ENCODE measurements at places on chromosomes 12 and 14. TPM values are rescaled to one million over a fixed set of nuclear protein-coding genes. Genes with fewer than 3 reads are reported as not detected.

The CLEC2D gene
- total RNA-seq, result 391 TPM

DNA sequence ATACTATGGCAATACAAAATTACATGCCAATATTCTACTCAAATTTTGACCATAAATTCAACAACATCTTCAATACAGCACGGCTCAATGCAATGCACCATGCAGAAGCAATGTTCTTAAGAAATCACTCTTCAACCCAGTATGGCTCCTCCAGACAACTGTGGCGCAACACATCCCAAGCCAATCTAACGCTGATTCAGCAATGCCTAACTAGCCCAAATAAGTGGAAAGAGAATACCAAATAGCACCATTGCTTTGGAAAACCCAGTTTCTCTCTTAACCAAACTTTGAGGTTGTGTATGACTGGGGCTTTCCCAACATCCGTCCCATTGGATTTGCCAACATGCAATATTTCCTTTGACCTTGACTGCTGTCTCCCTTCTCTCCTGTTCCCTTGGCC is 211.1 kb upstream of the TBX3 start:
- DNase-seq, result no peak

The REM2 gene
- 0.33 TPM for total RNA-seq

The TOGARAM1 gene
- 7.9 TPM for total RNA-seq

DNA sequence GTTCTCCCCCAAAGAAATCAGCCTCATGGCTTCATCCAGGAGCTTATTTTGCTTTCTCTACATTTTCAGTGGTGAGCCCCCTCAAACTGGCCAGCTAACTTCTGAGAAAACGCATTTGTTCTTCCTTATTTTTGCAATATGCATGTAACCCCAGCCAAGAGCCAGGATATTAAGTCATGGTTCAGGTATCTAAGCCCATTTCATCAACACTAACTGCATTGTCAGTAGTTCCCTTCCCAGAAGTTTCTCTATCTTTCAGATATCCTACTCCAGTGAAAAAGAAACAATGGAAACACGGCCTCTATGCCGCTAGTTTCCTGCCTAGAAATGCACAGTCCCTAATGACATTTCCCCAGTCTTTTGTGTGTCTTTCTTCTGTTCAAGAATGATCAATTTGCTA is 102.8 kb upstream of the RASSF8 start:
- DNase-seq, result no peak

DNA sequence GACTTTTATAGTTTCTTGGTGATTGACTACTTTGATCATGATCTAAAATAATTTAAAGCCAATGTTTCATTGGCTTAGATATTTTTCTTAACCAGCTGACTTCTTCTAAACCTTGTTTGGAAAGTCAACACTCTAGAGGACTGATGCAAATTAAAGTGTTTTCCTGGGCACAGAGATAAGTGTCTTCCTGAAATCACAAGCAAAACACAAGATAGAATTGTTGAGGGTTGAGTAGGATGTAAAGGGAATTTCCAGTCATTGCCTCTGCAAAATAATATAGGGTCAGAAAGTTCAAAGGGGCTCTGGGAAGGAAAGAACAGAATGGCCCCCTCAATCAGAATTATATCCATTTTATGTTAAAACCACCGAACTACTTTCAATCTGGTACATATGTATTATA is 156.3 kb upstream of the LRIG3 start:
- DNase-seq, result no peak

DNA sequence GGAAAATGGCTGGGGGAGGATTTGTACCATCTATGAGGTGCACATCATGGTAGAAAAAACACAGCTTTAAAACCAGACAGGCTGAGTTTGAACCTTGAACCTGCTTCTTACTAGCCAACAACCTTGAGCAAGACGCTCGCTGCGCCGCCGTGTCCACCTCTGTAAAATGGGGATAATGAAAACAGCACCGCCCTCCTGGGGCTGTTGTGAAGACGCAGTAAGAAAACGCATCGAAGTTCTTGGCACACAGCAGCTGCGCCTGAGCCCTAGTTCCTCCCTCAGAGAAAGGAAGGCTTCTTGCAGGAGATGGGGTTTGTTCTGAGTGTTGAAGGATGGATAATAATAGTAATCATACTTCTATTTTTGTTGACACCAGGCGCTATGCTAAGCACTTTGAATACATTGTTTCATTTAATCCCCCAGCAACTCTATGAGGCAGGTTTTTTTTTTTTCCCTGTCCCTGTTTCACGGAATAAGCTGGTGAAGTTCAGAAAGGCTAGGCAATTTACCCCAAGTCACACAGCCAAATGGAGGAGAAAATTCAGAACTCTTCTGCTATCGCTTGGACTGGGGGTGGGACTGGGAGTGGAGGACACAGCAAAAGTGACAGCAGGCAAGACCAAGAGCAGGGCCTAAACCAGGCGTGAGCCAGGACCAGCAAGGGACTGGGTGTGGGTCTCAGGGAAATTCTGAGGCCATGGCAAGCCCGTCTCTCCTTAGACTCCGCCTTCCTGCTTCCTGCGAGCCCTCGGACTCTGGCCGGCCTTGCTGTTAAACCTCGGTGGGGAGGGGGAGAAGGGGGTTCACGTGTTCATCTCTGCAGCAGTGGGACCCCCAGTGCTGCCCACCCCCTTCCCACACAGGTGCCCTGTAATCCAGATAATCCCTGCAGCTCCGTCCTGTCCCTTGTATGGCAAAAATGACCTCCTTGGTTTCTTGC is 97.5 kb downstream of the LRRC74A start:
- no peak for DNase-seq

DNA sequence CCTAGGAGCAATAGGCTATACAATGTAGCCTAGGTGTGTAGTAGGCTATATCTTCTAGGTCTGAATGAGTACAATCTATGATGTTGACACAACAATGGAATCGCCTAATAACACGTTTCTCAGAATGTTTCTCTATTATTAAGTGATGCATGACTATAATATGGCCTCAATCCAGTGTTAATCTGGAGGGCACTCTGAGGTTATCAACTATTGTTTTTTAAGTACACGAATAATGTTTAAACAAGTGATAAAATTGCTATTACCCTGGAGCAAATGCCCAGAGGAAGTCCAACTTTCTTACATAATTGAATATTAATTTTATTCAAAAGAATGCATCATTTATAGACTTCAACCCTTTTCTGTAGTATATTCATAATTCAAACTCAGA is 16.4 kb upstream of the CNIH1 start:
- no peak for DNase-seq

DNA sequence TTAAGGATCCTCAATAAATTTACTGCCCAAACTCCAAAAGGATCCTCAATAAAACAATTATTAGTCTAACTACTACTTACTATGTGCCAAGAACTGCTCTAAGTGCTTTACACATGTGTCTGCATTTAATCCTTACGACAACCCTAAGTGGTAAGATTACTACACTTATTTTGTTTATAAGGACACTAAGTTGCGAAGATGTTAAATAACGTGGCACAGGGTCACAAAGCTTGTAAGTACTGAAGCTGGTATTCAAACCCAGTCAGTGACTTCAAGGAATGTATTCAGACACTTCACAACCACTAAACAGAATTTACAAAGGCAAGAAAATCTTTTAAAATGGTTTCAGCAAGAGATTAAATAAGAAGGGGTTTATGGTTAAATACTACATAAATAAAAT is 13.0 kb downstream of the FERMT2 start:
- DNase-seq, result no peak

The ISM2 gene
- 0.07 TPM for total RNA-seq

The NDRG2 gene
- total RNA-seq, result 2.3 TPM

DNA sequence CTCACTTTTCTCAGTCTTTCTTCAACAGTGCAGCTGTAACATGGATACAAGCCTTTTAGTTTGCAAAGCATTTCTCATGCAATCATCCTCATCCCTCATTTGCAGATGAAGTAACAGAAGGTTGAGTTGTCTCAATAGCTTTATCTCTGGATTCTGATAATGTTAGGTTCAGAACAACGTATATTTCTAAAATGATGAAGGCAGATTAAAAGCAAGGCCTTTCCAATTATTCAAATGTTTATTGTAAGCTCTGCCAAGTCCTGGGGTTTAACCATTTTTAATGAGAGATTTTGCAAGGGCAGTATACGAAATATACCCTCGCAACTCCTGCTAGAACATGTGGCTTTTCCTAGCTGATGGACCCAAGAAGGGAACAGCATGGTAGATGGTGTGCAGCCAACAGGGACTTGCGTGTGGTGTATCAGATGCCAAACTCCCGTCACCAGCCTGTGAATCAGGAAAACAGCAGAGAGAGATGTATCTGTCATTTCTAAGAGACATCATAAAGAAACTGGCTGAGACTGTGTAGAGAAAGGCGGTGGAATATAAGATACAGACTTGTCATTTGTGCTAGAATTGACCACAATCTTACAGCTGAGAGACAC is 319.7 kb downstream of the MED13L start:
- peak; percentile 41 for DNase-seq

The KRT3 gene
- total RNA-seq, result 0.14 TPM

DNA sequence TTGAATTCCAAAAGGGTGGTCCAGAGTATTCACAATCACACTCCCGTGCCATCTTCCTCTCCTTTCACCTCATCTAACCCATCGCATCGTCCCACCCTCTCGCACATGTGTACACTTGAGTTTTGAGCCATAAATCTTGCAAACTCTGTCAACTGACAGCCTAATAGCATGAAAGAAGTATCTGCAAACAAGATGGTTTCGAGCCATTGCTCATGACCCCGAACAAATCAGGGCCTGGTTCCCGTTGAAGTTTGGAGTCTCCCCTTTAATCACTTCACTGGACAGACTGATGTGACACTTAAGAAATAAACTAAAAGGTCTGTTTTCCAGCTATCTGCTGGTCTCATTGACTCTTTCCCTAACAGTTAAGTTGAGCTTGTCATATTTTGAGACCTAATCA is 223.6 kb upstream of the SOX5 start:
- DNase-seq, result no peak

The IL31 gene
- 2.5 TPM for total RNA-seq

The FAM181A gene
- not detected for total RNA-seq

DNA sequence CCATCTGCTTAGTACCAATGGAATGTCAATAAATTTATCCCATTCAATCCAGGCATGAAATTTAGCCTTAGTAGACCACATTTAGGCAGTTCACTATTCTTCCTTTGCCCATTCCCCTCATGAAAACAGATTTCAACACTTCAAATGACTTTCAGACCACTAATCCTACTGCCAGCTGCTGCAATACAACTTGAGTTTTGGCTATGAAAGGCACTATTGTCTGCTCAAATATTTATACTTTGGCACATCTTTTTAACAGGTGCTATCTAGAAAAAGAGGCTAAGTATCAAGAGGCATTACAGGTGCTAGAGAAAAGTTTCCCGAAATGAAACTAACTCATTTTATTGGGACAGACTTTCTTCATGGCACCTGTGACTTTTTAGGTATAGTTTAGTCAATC is 499.8 kb downstream of the C12orf50 start:
- DNase-seq, result no peak

The TRHDE gene
- not detected for total RNA-seq

The B3GNT4 gene
- 1.0 TPM for total RNA-seq

DNA sequence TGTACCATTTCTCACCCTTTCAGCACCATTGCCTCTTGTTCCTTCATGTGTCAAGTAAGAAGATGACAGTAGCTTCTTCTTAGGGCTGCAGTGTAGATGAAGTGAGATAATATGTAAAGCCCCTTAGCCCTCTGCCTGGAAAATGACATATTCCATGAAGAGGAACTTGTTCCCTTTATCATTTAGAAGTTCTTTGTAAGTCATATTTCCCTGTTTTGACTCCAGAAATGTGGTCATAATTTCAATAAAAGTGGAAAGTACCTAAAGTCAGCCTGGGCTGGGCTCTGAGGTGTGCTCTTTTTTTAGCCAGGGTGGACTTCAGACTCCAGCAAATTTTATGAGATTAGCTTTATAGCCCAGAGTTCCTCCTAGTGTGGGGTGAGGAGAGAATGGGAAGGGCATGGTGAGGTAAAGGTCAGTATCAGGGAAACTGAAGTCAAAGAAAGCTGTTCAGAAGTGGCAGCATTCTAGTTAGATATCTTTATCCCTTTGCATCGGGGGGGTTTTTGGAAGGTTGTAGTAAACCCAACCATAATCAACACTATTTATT is 92.5 kb downstream of the TMCC3 start:
- no peak for DNase-seq

The KLHL33 gene
- not detected for total RNA-seq

GRCh38 chr12:88665071-88665470 is 84.8 kb upstream of the KITLG start:
- no peak for DNase-seq

- DNase-seq, result no peak
Measured at GRCh38 chr14:62558451-62558850, 486.8 kb downstream of the KCNH5 start.

The SAMD15 gene
- total RNA-seq, result 0.28 TPM

DNA sequence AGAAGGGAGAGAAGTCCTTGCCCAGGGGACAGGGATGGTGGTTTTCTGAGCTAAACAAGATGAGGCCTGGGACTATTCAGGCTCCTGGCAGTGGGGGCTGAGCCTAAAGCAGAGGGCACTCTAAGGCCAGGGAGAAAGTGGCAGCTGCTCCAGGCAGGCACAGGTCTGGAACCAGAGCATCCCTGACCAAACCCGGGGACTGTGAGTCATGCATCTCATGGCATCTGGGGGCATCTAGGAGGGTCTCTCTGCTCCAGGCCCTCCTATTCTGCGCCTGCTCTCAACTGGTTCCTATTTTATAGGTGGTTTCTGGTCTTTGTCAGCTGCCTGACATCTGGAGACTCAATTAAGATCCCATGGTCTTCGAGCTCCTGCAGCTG is 11.6 kb downstream of the KRT7 start:
- no peak for DNase-seq

GRCh38 chr12:48379794-48380193 is 29.1 kb upstream of the ZNF641 start:
- no peak for DNase-seq

The CCDC38 gene
- not detected for total RNA-seq

DNA sequence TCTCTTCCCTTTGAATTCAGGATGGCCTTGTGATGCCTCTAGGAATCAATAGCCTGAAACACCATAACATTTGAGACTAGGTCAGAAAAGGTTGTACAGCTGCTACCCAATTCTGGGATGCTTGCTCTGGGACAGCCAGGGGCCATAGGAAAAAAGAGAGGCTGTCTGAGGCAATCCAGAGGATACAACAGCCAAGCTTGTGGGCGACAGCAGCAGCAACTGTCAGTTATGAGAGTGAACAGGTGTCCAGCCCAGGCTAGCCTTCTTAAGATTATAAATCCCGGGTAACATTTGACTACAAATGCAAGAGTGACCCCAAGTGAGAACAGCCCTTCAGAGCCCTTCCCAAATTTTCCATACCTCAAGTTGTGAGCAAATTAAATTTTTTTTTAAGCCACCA is 11.1 kb downstream of the DCN start:
- DNase-seq, result no peak

DNA sequence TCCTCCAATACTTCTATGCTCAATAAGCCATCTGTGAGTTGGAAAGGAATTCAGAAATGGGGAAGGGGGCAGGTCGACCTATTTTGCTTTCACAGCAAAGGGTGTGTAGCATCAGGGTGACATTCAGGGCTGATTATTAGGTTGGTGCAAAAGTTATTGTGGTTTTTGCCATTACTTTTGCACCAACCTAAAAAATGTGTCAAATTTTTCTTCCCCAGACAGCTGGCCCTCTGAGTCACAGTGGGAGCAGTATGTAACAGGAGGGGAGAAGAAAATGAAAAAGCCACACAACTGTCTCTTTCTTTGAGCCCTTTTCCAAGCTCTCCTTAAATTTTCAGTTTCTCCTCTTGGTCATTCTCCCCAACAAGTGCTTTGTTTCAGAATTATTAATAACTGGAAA is 47.1 kb upstream of the GZMB start:
- DNase-seq, result no peak
